NCI-H1694 (cell line): ENCODE measurements at places on chromosomes 6 and 20.

- DNase-seq = no peak
These were observed 694.9 kb upstream of the ID4 start for GRCh38 chr6:19142275-19142674.

- DNase-seq = no peak
These were observed 34.0 kb downstream of the SYNDIG1 start for GRCh38 chr20:24503352-24503931.

DNA sequence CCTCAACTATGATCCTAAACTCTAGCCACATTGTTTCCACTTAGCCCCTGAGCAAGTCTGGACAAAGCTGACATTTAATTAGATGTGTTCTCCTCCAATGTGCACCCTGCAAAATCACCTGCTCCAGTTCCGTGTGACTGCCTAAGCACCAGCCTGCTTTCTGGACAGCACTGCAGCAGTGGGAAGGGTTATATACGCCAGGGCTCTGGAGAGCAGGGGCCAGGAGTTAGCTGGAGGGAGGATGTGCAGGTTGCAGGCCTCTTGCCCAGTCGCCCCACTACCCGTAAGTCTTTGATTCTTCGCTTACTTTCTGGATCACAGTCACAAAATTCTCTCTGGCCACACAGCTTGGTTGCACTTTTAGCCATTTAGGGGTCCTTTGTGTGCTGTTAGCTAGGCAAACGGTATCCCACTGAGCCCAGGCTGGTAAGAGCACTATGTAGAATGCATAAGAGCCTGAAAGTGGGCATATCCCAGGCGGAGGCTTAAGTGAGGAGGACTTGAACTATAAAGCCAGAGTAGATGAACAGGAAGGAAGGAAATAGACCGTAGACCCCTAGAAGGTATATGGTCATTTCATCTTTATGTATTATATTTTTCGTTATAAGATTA is 10.7 kb upstream of the PLEKHG1 start:
- no peak for DNase-seq

- no peak for DNase-seq
These were observed 2.0 kb upstream of the SDC4 start for GRCh38 chr20:45350217-45350616.

DNA sequence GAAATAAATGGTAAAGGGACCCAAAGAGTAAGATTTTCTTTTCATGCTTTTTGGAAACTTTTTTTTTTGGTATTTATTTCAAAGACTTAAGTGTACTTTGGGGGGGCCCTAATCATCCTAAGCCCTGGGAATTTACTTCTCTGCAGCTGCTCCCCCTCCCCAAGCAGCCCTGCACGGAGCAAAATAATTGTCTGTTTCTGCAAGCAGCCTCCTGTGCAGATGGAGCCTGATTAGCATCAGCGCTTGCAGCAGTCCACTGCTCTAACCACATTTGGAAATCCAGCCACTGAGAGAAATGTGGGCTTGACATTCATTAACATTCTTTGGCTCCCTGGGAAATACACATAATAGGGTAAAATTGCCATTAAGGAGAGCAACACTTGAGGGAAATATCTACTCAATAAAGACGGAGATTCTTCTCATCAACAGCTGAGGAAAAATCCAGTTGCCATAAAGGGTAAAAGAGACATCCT is 309.2 kb upstream of the MAP3K7 start:
- DNase-seq = no peak

- no peak for DNase-seq
These were observed 468.2 kb downstream of the PKHD1 start for GRCh38 chr6:51619042-51619799.

DNA sequence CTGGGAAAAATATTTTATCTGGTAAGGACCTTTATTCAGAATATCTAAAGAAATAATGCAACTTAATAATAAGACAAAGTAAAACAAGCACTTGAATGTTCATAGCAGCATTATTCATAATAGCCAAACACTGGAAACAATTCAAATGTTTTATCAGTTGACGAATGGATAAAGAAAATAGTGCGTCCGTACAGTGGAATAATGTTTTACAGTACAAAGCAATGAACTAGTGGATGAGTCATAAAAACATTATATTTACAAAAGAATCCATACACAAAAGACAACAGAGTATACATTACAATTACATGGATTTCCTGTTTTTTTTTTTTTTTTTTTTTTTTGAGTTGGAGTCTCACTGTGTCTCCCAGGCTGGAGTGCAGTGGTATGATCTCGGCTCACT is 12.7 kb downstream of the SMAP1 start:
- no peak for DNase-seq

DNA sequence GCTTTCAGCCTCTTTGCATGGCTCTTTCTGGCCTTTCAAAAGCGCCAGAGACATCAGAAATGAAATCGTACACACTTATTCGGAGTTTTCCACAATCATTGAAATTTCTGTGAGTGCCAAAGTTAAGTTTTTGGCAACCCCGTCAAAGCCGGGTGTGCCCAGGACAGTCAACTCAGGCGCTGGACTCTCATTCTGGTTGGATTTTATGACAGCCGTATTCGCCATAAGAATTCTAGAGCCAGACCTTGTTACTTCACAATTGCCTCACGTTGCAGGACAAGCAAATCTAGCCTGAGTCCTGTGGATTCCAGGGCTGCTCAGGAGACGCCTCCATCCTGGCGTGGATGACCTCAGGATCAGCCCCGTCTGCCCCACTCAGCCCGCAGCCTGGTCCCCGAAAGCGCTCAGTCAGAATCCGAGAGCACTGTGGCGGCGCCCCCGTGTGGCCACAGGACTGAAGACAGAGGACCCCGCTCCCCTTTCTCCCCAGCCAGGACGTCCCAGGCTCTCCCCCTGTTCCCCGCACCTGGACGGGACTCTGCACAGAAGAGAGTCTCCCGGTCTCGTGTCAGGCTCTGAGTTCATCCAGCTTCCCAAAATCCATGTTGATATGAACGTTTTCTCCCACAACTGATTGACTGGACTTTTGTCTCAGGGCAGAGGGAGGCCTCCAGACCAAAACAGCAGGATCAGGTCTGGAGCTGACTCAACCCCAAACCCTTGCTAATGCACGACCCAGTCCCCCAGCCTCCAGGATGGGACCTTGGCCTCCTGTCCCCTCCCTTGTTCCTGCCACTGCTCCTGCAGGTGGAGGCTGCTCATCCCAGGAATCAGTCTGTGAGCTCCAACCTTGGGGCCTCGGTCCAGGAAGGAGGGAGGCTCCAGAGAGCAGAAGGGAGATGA is 38.2 kb downstream of the MICA start:
- no peak for DNase-seq

DNA sequence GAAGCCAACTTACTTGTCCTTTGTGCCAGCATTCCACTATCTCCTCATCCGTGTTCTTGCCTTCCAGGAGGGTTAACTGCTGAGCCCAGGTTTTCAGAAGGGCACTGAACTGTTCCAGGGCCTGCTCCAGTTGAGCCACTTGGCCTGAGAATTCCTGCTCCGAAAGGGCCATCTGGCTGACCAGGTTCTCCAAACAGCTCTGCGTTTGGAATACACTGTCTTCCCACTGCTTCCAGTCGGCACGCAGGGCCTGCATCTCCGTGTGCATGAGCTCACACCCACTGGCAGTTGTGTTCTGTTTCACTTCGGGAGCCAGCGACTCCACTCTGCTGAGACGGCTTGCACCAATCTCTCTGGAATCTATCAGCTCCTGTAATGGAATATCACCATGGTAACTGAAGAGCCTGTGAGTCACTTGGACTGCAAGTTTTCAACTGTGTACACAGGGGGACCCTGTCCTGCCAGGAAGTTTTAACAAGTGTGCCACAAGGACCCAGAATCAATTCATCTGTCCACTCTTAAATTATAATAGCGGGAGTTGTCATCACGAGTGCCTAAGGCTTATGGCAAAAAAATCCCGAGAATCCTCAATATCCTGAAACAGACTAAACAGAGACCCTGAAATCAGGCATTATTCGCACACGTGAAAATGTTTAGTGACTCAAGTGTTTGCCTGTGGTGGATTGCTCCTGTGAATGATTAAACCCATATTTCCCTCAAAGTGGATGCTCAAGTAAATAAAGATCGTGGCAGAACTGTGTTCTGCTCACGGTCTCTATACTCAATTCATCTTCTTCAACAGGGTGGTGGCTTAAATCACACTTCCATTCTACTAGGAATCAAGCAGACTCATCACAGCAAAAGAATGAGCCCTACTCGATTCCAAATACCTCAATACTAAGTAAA is 255.9 kb downstream of the SYNE1 start:
- DNase-seq = no peak

GRCh38 chr20:24768201-24768636 is 180.8 kb upstream of the CST7 start:
- no peak for DNase-seq

- DNase-seq = no peak
These were observed 399.7 kb upstream of the ADGRB3 start for GRCh38 chr6:68235326-68235784.

DNA sequence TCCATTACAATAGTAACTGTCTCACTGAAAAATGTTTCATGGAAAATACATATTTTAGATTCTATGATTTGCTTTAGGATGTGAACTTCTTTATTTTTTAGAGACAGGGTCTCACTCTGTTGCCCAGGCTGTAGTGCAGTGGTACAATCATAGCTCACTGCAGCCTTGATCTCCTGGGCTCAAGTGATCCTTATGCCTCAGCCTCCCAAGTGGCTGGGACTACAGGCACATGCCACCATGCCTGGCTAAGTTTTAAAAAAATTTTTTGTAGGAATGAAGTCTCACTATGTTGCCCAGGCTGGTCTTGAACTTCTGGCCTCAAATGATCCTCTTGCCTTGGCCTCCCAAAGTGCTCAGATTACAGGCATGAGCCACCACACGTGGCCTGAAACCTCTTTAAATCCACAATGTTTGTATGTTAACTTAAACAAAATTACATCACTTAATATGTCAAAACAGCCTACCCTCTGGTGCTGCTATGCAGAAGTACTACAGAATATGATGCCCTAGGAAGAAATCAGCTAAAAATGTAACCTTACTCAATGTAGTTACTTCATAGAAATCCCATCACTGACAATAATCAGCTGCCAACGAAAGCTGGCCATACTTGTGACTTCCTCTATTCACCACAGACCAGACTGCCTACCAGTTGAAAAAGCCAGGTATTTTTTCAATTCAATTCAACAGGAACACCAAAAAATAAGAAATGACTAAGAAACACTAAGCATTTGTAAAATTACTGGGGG is 17.6 kb downstream of the EEF1A1 start:
- DNase-seq = no peak

DNA sequence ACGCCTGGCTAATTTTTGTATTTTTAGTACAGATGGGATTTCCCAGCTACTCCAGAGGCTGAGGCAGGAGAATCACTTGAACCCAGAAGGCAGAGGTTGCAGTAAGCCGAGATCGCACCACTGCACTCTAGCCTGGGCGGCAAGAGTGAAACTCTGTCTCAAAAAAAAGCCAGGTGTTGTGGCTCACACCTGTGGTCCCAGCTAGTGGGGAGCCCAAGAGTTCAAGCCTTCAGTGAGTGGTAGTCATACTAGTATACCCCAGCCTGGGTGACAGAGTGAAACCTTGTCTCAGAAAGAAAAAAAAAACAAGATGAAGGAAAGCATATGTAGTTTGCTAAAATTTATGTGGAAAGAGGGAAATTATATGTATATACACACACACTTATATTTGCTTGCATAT is 20.0 kb upstream of the POU5F1 start:
- DNase-seq = no peak

DNA sequence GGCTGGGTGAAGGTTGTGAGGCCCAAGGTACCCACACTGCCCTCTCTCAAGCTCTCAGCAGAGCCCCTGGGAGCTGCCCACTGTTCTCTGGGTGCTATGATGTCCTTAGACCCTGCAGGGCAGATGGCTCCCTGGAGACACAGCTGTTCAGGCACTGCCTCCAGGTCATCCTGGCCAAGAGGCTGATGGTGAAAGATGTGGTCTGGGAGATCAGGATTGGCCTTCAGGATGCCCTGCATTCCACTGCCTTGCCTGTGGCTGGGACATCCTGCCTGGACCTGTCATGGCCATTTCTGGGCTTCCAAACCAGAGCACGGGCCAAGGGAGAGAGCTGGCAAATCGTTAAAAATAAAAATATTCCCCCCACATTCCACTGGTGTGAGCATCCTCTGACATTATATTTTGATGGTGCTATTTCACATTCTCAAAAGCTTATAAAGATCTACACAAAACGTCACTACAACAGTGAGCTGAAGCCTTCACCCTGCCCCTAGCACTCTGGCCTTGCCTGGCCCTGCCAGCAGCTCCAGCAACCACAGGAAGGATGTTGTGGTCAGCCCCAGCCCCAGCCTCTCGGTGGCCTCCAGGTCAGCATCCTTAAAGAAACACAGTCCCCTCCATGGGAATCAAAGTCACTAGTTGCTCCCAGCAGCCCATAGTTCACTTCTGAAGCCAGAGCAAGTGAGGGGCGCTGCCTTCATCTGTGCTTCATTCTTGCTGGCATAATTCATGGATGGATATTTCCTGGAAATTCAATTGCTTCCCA is 13.5 kb upstream of the KCNK16 start:
- DNase-seq = no peak

- DNase-seq = no peak
These were observed 17.9 kb upstream of the ZBTB2 start for GRCh38 chr6:151409260-151409659.

DNA sequence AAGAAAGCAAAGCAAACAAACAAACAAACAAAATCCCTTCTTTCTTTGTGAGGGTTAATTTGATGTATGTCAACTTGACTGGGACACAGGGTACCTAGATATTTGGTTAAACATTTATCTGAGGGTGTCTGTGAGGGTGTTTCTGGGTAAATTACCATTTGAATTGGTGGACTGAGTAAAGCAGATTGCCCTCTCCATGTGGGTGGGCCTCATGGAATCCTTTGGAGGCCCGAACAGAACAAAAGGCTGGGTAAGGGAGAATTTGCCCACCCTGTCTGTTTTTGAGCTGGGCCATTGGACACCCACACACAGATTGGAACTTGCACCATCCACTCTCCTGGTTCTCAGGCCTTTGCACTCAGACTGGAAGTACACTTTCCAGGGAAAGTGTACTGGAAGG is 628.8 kb upstream of the CITED2 start:
- no peak for DNase-seq

- DNase-seq = no peak
These were observed 59.9 kb upstream of the TMEM30A start for GRCh38 chr6:75344455-75344854.

DNA sequence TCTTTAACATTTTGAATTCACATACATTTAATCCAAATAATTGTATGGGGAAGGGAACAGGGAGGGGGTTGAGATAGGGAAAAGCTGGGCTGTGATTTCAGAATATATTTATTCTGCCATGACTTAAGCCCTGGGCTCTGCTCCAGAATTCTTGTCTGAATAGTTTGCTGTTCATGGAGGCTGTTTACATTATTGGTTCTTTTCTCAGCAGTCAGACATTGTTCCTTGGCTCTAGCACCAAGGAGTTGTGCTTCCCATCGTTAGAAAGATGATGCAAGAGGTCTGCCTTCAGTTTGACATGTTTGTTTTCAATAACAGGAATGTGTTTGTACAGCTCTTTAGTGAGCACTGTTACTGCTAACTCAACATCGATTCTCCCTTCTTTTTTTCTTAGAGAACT is 198.8 kb upstream of the CDYL start:
- DNase-seq = no peak

GRCh38 chr6:160221423-160221822 is 37.2 kb downstream of the SLC22A2 start:
- DNase-seq = no peak

- no peak for DNase-seq
These were observed at the start of gene C6orf118 for GRCh38 chr6:165308926-165309731. C6orf118 (minus strand) TSS chr6:165309605; CDS start chr6:165309586, 19 bp downstream.

GRCh38 chr20:62374331-62375152 is 7.4 kb upstream of the LAMA5 start:
- no peak for DNase-seq
